ENCODE measurements at places on chromosomes 5 and 9. TPM values are rescaled to one million over a fixed set of nuclear protein-coding genes. Genes with fewer than 3 reads are reported as not detected.
A peak's percentile ranks its signal among the peaks of the same experiment; 100 is the strongest.

Gene ARSB
- 30.2 TPM for total RNA-seq

Gene SLC34A1
- not detected for total RNA-seq

Gene ABLIM3
- 3.9 TPM for total RNA-seq

- no peak overlapping the region for H3K4me3 ChIP-seq
- DNase-seq, result no peak
- H3K27me3 ChIP-seq, result peaks cover 13% of the 10 kb centered on the region
Measured at GRCh38 chr5:1300581-1301083, 5.8 kb upstream of the TERT start.

- no peaks in the 10 kb centered on the region for H3K36me3 ChIP-seq
- DNase-seq, result no peak
- H3K4me1 ChIP-seq, result no peaks in the 10 kb centered on the region
- no peak overlapping the region for H3K4me3 ChIP-seq
- no peak overlapping the region for H3K27ac ChIP-seq
- H3K27me3 ChIP-seq, result peaks cover 17% of the 10 kb centered on the region
Measured at GRCh38 chr9:96721731-96722429, 56.0 kb downstream of the ZNF510 start.

- no peaks in the 10 kb centered on the region for H3K36me3 ChIP-seq
- no peaks in the 10 kb centered on the region for H3K27me3 ChIP-seq
- peaks cover 13% of the 10 kb centered on the region for H3K4me1 ChIP-seq
- no peak overlapping the region for H3K4me3 ChIP-seq
Measured at GRCh38 chr5:36438765-36439561, 137.3 kb upstream of the RANBP3L start.

- peak overlapping the region; percentile 45 for H3K4me3 ChIP-seq
- DNase-seq, result peak; percentile 18
- H3K27me3 ChIP-seq, result no peaks in the 10 kb centered on the region
- H3K4me1 ChIP-seq, result peaks cover 5% of the 10 kb centered on the region
- no peak overlapping the region for H3K27ac ChIP-seq
- no peaks in the 10 kb centered on the region for H3K36me3 ChIP-seq
Measured at GRCh38 chr5:125199968-125200865, 453.8 kb upstream of the ZNF608 start.

- no peaks in the 10 kb centered on the region for H3K36me3 ChIP-seq
- no peak overlapping the region for H3K4me3 ChIP-seq
- H3K27ac ChIP-seq, result no peak overlapping the region
- H3K4me1 ChIP-seq, result no peaks in the 10 kb centered on the region
- H3K27me3 ChIP-seq, result no peaks in the 10 kb centered on the region
- no peak for DNase-seq
Measured at GRCh38 chr5:131289738-131290137, 25.9 kb downstream of the CDC42SE2 start.

All from astrocyte (in vitro differentiated cells and primary cell).